ENCODE measurements at places on chromosomes 6 and 20. TPM values are rescaled to one million over a fixed set of nuclear protein-coding genes. Genes with fewer than 3 reads are reported as not detected.

KCNK15 gene
- total RNA-seq, result 0.31 TPM

PBOV1 gene
- total RNA-seq, result not detected

GRCh38 chr6:2744209-2744771 lies 6.4 kb downstream of the MYLK4 start:
- no peak for DNase-seq

TNFRSF21 gene
- 3.7 TPM for total RNA-seq

- DNase-seq, result no peak
Measured at GRCh38 chr6:105345506-105345905, 57.4 kb downstream of the PREP start.

DNA sequence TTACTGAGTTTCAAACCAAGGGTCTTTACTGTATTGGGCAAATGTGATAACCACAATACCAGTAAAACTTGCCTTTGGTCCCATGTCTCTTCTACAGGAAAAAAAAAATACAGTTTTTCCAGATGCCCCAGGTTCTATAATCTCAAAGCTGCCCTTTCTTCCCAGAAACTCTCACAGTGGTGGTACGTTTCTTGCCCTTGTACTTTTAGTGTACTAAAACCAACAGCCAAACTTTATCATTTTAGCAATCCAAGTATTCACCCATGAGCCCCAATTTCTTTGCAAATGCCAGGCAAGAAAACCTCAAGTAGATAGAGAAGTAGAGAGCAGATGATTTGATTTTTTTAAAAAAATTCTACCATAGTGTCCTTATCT lies 157.8 kb downstream of the OR2B2 start:
- no peak for DNase-seq

Data from activated naive CD8-positive, alpha-beta T cell treated with anti-CD3 and anti-CD28 coated beads for 36 hours (primary cell).